ENCODE measurements at places on chromosomes 1 and 21.

GRCh38 chr1:156176610-156177210, 17.2 kb upstream of the SLC25A44 start:
- DNase-seq: no peak

DNA sequence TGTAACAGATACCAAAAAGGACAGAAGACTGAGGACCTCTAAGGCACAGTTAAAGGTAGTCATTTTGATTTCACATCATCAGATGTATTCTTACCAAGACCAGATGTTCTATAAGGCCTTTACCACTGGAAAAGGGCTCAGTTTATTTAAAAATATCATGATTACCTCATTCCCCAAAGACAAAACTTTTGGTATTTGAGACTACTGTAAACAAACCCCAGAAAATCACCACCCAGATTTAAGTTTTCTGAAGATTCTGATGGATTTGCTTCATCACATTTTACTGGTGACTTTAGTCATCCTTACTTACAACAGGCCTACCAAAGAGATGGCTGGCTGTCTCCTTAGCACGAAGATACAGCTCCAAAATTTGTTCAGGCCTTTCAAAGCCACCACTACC, 8.3 kb downstream of the ENAH start:
- DNase-seq: no peak

DNA sequence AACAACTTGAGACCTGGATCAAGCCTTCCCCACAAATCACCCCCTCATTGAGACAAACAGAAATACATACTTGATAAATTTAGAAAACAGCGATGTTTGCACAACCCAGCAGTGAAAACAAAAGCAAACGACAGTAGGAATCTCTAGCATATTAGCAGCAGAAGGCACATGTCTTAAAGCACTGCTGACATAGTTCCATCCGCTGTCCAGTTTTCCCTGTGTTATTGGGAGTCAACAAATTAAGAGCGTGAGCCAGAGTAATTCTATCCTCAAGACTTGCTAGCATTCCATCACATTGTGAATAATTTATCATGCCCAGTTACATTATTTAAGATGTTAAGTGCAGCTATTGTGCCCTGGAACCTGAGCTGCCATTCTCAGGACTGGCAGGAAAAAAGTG, 55.3 kb downstream of the IGSF5 start:
- DNase-seq: no peak

DNA sequence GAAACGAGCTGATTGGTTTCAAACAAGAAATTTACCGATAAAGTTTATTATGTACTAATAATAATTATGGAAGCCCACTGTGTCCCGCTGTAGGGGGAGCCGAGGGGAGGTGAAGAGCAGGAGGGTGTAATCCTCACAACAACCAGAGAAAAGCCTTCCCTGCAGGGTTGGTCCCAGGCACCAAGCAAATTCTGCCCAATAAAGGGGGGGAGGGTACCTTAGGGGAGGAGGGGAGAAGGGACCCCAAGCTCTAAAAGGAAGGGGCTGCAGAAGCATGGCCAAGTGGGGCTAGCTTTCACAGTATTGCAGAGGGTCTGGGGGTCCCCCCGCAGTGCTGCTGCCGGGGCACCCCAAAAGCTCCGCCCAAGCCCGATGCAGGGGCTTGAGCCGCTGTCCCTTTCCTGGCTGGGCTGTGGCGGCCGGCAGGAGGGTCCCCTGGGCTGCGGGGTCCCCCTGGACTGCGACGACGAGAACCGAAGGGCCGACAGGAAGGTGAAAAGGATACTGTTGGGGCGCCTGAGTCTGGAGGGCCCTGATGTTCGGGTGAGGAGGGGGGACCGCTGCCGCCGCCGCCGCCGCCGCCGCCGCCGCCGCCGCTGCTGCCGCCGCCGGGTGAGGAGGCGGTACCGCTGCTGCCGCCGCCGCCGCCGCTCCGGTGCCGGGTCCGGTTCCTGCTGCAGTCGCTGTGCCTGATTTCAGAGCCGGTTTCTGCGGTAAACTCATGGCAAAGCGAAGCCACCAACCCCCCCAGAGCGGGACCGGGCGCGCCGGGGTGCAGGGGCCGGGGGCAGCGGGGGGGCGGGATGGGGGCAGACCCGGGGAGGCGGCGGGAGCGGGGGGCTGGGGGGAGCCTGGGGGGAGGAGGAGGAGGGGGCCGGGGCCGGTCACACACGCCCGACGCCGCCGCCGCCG, 771 bp downstream of the EIF4G3 start:
- peak; percentile 23 for DNase-seq

- no peak for DNase-seq
Measured at GRCh38 chr1:32336963-32337675, 1.1 kb upstream of the MARCKSL1 start.

GRCh38 chr1:110638058-110638457, 31.9 kb upstream of the KCNA2 start:
- no peak for DNase-seq

DNA sequence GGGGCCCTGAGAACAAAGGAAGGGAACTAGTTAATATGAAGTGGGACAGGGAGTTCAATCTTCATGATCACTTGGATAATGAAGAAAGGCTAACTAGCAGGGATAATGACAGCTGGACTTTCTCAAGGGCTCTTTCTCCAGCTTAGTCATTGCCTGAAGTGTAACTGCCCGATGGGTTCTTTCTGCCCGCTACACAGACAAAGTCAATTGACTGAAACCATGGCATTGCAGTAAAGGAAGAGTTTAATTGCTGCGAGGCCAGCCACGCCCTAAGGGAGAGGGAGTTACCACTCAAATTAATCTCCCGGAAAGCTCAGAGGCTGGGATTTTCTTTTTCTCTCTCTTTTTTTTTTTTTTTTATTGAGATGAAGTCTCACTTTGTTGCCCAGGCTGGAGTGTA, 16.6 kb upstream of the SLC2A5 start:
- DNase-seq: no peak

DNA sequence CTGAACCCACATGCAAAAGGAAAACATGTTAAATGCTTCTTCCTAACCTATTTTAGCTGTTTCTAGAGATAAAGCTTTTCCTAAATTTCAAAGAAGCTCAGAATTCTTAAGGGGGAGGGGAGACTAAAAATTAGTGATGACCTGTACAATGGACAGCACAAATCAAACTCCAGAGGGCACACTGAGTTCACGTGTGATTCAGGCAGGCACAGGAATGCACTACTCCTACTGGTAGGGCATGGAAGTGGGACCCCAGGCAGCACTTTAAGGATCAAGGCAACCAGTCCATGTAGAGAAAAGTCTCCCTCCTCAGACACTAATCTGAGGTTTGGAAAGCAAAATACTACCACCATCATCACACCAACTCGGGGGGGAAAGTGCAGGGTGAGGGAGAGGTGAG, 31.3 kb upstream of the CLCA4 start:
- DNase-seq: no peak

DNA sequence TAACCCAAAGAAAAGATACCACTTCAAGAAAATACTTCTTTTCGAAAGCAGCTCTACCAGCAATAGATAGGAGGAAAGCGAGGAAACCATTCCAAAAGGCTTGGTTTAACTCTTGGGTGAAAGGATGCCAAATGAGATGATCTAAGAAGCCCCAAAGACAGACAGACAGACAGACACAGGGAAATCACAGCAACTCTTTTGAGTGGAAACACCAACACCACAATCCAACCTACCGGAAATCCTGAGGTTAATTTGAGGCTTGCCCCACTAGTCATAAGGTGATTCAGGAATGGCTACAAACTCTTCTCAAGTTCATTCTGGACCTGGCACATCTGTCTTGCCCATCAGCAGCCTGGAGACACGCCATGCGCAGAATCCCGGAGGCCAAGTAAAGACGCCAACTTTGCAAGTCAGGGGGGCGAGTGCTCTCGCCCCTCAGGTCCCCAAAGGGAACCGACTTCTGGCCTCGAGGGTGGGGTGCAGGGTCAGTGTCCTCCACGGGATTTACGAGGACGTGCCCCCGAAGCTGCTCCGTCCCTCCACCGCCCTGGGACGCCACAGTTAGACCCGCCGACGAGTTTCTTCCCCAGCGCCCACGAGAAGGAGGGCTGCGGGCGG, 778 bp downstream of the EVI5 start:
- no peak for DNase-seq

GRCh38 chr1:9764550-9764949, 59.2 kb downstream of the CLSTN1 start:
- no peak for DNase-seq

DNA sequence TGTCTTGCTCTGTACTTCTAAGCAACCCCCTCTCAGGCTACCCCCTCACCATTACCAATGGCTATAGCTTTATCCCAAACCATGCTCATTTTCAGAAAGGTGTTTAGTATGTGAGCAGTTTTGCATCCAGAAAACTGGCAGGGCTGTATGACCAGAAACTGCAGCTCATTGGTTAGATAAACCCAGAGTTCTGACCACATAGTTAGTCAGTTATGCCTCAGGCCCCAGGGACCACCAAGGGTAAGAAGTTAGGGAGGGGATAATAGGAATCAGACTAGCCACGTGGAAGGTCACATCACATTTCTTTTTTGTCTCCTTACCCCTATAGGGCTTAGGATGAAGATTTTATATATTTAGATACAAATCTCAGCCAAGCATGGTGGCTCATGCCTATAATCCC, 1.2 kb downstream of the ITGA10 start:
- DNase-seq: no peak

DNA sequence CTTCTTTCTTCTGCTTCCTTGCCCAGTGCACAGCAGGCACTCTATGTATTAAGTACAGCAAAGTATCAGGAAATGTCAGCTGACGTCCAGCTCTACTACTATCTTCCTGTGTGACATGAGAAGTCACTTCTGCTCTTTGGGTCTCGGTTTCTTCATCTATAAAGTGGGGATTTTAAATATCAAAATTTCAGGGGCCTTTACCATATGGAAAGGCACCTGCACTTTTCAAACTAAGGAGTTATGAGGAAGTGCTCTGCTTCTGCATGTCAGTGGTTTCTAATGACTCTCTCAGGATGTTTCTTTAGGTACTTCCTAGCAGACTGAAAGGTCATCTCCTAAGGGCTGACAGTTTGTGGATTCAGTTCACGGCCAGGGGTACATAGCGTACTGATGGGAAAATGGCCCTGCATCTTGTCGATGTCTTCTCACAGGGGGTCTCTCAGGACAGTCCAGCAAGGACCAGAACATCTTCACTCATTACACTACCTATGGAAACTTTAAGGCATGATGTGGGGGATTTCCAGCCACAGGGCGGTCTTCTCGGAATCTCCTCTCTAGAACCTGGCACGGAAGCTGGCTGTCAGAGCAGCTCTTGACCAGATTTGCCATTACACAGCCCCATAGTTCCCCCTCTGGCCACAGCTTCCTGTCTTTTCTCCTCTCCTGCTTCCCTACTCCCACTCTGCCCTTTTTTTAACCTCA, 42.0 kb upstream of the MTF1 start:
- no peak for DNase-seq

- no peak for DNase-seq
Measured at GRCh38 chr1:246565751-246566127, 322 bp downstream of the TFB2M start.

DNA sequence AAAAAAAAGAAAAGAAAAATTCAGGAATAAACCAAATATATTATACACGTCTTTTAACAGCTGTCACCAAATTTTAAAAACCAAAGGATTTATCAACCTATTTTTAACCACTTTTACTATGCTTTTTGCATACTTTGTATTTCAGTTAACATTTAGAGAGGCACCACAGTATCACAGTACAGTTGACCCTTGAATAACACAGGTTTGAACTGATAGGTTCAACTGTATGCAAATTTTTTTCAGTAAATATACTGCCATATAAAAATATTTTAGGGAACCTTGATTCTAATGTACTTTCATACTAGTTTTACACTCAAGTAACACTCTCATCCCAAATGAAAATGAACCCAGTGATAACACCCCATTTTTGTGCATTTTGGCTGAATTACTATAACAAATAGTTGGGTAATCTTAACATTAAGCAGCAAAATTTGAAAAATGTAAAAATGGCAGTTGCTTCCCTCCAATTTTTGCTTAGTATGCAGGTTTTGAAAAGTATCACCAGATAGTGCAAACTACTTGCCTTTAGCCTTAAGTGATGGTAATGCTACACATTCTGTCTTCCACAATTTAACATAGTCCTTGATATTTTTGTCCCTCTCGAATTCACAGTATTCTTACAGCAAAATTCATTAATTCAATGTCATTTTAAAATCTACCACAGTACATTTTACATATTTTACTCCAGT, 10.8 kb upstream of the ADCY10 start:
- DNase-seq: no peak

DNA sequence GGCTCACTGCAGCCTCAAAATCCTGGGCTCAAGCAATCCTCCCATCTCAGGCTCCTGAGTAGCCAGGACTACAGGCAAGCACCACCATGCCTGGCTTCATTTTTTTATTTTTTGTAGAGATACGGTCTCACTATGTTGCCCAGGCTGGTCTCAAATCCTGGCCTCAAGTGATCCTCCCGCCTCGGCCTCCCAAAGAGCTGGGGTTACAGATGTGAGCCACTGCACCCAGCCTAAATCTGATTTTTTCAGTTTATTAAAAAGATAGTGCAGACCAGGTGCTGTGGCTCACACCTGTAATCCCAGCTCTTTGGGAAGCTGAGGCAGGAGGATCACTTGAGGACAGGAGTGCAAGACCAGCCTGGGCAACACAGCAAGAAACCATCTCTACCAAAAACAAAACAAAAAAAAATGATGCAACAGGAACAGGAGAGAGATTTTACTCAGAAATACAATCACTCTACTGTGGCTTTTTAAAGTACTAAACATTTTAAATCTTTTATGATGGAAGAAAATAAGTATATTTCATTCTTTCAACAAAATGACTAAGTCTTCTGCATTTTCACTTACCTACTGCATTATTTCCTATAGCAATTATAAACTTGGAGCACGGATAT, 1.9 kb downstream of the PSMG1 start:
- no peak for DNase-seq

DNA sequence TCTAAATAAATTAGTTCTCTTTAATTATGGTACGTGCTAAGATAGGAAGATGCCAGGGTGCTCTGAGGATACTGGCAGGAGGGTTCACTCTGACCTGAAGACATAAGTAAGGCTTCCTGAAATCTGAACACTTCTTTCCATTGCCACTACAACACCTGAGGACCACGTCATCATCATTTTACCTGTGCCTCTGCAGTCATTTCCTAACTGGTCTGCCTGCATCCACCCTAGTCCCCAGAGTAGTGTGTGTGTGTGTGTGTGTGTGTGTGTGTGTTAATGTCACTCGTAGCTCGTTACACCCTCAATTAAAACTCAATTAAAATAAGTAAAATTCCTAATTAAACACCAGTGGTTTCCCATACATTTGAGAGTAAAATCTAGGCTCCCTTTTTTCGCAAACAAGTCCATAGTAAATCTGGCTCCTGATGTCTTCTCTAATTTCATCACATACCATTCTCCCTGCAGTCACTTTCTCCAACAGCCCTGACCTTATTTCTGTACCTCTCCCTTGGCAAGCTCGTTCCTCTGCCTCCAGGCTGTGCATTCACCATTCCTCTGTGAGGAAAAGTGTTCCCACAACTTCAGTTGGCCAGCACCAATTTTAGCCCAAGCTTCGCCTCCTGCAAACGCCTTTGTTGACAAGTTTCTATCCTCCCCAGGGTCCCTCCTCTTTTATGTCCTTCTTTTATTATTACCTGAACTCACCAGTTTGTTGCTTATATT, 8.7 kb downstream of the IL12RB2 start:
- no peak for DNase-seq

GRCh38 chr1:230163205-230163604, 96.2 kb downstream of the GALNT2 start:
- no peak for DNase-seq

- DNase-seq: no peak
Measured at GRCh38 chr1:77288275-77288674, 6.5 kb downstream of the AK5 start.

GRCh38 chr1:24403806-24404205, 9.8 kb downstream of the STPG1 start:
- DNase-seq: no peak
